CD4-positive, alpha-beta T cell treated with Interleukin-12 subunit alpha and Interleukin-12 subunit beta, for 1 hour (primary cell): ENCODE measurements at places on chromosomes 12 and 14.

DNA sequence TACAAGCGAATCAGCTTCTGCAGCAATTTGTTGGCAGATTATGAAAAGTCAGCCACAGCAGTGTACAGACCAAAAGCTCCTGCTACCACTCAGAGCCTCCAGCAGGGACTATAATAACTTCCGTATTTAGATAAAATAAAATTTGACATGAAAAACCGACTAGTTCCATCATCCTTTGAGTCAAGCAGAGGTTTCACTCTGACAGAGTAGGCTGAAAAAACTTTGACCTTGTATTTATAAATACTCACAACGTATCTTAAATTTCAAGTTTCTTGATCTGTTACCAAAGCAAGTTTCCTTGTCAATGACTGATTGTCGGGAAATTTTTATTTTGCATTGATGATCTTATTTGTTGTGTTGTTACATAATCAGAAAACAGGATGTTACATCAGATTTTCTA is 283.4 kb downstream of the DAD1 start:
- peak; percentile 9 for DNase-seq

DNA sequence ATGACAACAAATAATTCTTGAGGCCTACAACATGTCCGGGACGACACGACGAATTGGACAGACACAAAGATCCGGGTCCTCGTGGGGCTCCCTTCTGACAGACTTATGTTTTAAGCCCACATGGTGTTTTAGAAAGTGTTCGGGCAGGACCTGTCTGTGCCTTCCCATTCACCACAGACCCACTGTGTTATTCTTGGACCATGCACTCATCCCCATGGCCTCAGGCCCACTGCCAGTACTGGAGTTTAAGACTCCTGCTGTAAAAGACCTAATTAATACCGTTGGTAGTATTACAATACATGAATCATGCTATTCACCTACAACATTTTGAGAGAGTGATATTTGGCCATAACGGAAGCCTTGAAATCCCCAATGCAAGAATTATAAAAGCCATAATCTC is 20.0 kb downstream of the SLC15A4 start:
- DNase-seq = no peak

GRCh38 chr12:13223179-13223804 is 26.8 kb downstream of the EMP1 start:
- DNase-seq = no peak

GRCh38 chr12:118016424-118017264 is at the start of gene RFC5:
RFC5 (plus strand) TSS chr12:118016703; CDS start chr12:118016828, 125 bp downstream.
- peak; percentile 97 for DNase-seq

DNA sequence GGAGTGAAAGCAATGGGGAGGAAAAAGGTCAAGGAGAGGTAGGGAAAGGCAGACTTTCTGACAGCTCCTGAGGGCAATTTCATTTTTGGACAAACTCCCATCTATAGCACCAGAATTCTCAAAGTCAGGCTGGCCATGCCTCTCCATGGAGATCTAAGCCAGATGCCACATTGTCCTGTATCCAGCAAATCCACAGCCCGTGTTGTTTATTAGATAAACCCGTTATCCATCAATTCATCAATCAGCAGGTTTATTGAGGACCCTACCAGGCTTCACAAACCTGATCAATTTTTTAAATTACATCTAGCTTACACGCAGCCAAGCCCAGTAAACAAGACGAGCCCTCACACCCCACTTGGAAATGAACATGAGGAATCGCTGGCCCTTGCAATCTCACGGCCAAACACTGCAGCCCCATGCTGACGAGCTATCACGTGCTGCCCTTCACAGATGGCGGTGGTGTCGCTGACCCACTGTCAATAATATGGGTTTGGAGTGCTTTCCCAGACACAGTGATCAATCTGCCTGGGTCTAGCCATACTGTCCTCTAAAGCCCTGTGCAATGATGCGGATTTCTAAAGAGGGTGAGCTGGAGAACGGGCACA is 332.9 kb downstream of the DPF3 start:
- DNase-seq = no peak

DNA sequence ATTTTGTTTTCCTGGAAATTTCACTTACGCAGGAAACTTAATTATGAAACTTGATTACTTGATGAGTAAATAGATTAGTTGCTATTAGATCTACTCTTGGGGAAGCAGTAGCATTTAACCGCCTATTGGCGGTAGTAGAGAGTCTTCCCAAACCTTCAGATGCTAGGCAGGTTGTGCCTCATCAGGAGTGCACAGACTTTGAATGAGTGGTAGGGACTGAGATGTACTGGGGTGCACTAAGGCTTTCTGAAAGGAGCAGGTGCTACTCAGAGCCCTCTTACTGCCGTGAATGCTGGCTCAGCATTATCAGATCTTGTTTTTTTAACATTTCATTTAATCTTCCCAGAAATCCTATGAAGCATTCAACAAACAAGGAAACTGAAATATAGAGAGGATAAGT is 7.7 kb downstream of the GATC start:
- peak; percentile 54 for DNase-seq

DNA sequence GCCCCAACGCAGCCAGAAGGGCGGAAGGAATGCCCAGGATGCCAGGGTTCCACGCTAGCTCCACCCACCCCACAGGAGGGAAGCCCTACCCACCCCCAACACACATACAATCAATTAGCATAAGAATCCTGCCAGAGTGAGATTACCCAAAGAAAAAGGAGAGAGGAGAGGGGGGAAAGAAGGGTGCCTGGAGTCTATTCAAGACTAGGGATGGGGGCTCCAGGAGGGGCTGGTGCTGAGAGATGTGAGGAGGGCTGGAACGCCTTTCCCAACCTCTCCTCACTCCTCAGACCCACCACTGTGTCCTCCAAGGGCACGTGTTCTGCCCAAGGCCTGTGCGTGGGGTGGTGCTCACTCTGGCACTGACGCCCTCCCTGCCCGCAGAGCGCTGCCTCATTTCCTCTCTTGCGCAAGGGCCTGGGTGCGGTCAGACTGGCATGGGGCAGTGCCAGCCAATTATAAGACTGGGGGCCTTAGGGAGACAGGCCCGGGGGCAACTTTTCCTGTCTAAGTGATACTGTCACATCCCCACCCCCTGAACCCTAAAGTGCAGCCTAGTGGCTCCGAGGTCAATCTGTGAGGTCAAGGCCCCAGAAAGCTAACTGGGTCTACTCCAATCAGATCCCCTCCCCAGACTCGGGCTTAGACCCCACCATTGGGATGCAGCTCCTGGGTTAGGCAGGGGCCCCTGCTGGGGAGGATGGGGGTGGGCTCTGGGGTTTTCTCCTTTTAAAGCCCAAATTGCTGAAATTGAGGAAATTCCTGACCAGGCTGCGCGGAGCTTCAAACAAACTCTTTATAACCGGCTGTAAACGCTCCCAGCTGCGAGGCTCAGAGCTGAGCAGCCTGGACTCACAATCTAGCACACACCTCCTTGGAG is 10.2 kb upstream of the ITGB7 start:
- DNase-seq = peak; percentile 46

- DNase-seq = no peak
Observed at GRCh38 chr14:51410897-51411296, 170.8 kb downstream of the TMX1 start.

DNA sequence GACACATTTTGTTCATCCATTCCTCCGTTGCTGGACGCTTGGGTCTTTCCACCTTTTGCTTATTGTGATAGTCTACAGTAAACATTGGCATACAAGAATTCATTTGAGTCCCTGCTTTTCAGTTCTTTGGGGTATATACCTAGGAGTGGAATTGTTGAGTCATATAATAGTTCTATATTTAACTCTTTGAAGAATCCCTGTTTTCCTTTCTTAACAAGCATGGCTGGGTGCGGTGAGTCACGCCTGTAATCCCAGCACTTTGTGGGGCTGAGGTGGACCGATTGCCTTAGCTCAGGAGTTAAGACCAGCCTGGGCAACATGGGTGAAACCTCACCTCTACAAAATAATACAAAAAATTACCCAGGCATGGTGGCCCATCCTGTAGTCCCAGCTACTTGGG is 75.4 kb downstream of the CCDC92 start:
- no peak for DNase-seq

DNA sequence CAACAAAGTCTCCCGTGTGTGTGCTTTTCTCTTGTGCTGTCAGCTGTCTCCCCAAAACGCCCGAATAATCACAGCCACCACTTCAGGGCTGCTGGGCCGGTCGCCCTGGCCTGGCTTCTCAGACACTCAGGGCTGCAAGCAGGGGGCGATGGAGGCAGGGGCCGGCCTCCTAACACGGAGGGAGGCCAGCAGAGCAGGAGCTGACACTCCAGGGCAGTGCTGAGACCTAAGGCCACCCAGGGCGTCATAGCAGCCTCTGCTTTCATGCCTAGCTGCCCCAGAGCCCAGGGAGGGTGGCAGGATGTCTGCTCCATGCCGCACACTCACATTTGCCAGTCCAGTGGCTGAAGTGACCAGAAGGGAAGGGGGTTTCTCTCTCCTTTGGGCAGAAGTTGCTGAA is 25.6 kb downstream of the STX2 start:
- no peak for DNase-seq

DNA sequence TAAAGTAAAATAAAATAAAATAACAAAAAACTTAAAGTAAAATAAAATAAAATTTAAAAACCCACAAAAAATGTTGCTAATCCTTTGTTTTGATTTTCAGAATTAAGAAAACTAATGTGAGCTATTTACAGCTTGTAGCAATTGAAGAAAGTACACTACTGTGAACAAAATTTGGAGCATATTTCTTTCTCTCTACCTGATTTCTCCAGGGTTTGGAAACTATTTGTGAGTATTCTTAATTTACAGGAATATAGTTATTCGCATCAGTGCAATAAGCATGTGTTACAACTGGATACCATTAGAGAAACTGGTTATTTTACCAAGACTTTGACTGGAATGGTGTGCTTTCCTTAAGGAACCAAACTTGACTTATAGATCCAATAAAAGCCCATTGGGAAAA is 86.1 kb upstream of the CNOT2 start:
- DNase-seq = no peak

DNA sequence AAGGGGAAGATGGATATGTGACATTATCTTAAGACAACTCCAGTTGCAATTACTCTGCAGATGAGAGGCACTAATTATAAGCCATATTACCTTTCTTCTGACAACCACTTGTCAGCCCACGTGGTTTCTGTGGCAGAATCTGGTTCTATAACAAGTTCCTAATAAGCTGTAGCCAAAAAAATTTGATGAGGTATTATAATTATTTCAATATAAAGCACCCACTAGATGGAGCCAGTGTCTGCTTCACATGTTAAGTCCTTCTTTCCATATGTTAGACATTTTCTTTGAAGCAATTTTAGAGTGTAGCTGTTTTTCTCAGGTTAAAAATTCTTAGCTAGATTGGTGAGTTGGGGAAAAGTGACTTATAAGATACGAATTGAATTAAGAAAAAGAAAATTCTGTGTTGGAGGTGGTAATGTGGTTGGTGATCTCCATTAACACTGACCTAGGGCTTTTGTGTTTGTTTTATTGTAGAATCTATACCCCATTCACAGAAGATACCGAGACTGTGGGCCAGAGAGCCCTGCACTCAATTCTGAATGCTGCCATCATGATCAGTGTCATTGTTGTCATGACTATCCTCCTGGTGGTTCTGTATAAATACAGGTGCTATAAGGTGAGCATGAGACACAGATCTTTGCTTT is 36.9 kb downstream of the PSEN1 start:
- DNase-seq = peak; percentile 35

- no peak for DNase-seq
Observed at GRCh38 chr12:116026346-116026745, 251.1 kb downstream of the MED13L start.
